GM23338 (cell line): ENCODE measurements at places on chromosomes 12 and 14. TPM values are rescaled to one million over a fixed set of nuclear protein-coding genes. Genes with fewer than 3 reads are reported as not detected.

DNA sequence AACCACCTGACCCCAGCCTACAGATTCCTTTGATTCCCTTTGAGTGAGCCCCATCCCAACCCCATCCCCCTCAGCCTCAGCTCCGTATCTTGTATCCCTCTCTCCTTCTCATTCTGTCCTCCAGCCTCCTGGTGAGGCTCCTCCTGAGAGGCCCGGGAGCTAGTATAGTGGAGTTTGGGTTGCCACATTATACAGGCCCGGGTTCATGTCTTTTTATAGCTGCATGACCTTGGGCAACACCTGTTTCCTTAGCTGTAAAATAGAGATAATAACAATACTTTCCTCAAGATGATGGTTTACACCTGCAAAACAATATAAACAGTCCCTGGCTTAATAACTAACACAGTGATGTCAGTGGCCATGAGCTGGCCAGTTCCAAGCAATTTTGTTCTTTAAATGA is 89.8 kb downstream of the STAB2 start:
- peak; percentile 10 for DNase-seq

Gene KLRC2
- not detected in 2 replicates for total RNA-seq

DNA sequence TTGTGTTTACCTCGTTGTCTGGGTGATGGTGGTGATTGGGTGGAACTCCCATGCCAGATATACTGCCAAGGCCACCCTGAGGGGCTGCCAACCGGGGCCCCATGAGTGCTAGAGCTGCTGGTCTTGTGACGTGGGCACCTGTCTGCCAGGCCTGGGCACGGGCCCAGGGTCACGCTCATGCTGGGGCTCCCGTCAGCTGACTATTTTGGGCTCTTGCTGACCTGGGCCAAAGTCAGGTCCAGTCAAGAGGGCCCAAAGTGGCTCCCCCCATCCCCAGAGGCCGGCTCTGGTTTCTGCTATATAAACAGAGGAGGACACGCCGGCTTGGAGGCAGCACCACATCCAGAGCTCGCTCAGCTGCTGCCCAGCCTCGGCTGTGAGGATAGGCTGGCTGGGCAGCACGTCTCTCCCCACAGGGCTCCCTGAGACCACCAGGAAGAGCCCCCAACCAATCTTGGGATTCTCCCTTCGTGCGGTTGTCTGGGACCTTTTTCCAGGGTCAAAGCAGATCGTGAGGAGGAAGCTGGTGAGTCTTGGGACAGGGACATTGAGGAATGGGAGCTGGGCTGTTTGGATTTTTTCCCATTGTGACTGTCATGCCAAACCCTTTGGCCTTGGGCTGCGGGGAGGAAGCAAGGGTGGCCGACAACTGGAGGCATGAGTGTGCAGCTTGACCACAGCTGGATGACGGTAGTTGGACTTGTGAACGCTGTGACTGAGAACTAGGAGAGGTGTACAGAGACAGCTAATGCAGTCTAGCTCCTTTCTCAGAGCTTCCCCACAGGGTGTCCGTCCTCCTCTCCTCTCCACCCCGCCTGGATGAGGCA is 7.6 kb upstream of the NR4A1 start:
- no peak for DNase-seq

Gene SLC6A15
- total RNA-seq = 22.9 and 27.9 TPM in 2 replicates

Gene SCN8A
- total RNA-seq = 10.0 and 23.9 TPM in 2 replicates

DNA sequence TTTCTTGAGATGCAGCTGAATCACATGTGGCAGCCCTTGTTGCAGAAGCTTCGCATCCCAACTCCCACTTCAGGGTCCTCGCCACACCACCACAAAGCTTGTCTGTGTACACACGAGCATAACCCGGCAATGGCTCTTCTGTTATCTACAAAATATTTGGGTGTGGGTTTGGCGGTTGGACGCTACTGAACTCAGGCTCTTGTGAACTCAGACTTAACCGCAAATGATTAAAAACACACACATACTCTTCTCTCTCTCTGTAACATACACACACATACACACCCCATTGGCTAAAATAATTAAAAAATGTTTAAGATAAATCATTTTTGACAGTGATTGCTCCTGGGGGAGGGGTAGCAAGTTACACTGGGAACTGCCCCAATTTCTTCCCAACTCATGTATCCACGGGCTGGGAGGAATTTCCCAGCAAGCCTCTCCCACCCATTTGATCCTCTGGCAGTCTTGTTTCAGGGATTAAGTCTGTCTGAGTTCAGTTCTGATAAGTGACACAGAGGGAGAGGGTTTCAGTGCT is 63.7 kb upstream of the MANSC4 start:
- no peak for DNase-seq

Gene HOTAIR
- not detected in 2 replicates for total RNA-seq

DNA sequence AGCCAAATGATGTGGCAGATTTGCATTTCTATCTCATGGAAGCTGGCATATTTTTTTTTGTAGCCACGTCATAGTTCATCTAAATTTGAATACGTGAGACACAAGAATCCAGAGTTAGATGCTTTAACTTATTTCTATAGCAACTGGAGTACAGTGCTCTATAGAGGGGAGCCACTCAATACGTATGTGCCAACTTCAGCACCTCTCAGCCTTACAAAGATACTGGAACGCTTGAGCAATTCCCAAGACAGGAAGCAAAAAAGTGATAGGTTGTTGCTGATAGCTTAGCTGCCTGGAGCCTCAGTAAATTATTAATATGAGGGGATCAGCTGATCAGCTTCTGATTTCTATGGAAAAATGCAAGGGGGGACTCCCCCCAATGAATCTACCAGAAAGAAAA is 24.1 kb upstream of the PELI2 start:
- no peak for DNase-seq

Gene PRB2
- not detected in 2 replicates for total RNA-seq

Gene OAS1
- not detected in 2 replicates for total RNA-seq

DNA sequence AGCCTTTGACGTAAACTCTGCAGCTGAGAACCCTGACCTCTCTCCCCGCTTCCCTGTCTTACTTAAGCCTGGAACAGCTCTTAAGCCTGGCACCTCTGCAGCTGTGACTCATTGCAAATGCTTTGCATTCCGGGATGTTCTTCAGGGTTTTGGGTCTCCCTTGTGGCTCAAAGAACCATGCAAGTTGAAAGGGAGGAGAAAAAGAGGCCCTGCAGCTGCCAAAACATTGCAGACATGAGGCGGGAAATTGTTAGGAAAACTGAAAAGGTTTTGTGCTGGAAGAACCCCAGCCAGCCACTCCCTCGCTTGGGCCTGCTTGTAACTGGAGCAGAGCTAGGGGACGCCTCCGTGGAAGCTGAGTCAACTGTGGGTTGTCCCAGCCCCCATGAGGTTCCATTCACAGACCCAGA is 60.2 kb upstream of the FERMT2 start:
- peak; percentile 79 for DNase-seq

Gene COCH
- 20.6 and 23.3 TPM in 2 replicates for total RNA-seq

DNA sequence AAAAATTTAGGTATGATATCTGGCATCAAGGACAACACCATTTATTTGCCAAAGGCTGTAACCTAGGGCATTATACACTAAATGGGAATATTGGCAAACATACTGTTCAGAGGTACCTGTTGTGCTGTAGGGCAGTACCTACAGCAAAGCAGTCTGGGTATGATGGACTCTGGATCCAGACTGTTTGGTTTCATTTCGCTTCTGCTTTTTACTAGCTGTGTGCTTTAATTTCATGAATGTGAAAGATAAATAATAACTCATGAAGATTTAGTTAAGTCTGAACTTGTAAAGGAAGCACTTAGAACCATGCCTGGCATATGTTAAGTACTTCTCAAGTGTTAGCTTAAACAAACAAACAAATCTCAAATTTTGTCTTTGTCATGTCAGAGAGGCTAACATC is 17.7 kb upstream of the SLC38A2 start:
- no peak for DNase-seq
